ENCODE measurements at places on chromosomes 2 and 18.

DNA sequence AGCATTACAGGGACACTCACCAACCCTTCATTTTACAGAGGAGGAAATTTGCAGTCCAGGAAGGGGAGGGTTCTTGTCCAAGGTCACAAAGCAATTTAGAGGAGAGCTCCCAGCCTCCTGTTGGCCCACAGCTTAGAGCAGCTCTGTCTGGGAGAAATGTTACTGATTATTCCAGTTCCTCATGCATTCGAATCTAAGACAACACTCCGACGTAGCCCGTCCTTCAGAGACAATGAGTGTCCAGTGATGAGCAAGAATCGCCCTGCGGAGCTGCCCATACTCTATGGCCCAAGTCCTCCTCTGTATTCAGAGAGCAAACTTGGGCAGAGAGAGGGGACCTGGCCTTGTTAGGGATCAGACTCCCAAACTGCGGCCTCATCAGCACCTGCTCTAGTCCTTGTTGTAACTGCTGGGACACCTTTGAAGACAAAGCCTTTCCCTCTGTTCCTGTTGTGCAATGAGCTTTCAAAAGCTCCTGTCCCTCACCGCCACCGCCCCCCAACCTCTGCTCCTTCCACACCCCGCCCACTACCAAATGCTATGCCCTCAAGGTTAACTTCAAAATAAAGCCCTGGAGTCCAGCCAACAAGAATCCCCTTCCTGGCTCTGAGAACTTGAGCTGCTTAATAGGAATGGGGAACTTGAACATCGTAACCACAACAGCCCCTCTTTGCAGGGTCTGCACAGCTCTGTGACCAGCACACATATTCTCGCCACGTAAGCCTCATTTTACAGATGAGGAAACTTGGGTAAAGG, 234.8 kb upstream of the SMAD2 start:
- DNase-seq: peak; percentile 34

DNA sequence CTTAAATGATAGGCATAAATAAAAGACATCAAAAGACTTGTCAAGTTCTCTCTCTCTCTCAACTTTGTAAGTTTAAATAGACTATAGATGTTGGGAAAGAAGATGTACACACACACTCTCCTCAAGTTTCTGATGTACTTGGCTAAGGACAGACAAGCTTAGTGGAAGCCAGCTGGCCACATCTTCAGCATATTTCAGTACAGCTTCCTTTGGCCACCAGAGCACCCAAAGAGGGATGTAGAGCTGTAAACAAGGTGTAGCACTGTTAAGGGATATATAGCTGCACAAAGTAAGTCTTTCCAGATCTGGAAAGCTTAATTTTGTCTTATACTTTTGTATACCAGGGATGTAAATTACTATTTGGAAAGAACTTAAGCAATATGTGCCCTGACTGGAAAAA, 64.3 kb upstream of the MSTN start:
- no peak for DNase-seq

DNA sequence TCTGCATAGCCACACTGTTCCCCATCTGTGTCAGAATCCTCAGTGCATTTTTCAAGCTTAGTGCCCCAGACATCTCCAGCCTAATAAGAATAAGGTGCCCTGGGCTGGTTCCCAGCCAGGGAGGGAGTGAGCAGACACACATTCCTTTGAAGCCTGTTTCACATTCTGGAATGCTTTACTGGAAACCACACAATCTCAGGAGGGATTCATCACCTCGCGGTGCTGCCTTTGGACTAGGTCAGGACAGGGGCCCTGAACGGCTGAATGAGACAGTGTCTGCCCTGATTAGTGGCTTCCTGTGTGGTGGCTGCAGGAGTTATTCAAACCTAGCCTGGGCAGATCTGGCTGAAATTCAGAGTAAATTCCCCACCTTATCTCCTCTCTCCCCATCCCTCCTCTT, 108.0 kb upstream of the LDAH start:
- no peak for DNase-seq

DNA sequence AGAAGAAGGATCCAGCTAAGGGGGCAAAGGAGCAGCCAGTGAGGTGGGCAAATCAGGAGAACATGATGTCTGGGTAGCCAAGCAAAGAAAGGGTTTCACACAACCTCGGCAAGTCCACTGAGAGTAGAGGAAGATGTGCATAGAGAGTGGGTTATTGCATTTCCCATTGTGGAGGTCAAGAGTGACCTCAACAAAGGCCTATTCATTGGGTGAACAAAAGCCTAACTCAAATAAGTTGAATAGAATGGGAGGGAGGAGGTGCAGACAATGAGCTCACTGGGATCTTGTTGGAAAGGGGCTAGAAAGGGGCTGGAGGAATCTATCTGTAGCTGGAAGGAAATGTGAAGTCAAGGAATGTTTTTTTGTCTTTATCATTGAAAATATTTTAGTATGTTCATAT, 14.0 kb upstream of the PDCL3 start:
- DNase-seq: no peak

DNA sequence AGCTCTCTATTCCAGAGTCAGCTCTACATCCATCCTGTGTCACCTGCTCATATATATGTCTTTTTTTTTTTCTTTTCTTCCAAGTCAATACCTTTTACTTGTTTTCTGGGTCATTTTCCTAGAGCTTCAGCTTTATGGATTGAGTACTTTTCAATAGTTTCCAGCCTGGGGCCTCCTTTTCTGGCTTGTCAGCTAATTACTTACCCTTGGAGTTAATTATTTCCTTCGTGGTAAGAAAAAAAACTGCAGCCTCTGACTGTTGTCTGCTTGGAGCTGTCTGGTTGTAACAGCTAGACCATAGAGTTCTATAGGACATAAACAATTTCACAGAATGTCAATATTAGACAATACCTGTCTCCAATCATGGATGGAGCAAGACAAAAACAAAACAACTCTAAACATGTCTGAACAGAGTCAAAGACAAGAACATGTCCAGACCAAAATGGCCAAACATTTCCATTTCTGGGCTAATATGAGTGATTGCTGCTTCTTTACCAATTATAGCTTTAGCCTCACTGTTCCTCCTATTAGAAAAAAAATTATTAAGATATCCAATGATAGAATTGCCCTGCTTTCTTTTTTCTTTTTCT, 643.1 kb downstream of the SLC4A3 start:
- DNase-seq: no peak

DNA sequence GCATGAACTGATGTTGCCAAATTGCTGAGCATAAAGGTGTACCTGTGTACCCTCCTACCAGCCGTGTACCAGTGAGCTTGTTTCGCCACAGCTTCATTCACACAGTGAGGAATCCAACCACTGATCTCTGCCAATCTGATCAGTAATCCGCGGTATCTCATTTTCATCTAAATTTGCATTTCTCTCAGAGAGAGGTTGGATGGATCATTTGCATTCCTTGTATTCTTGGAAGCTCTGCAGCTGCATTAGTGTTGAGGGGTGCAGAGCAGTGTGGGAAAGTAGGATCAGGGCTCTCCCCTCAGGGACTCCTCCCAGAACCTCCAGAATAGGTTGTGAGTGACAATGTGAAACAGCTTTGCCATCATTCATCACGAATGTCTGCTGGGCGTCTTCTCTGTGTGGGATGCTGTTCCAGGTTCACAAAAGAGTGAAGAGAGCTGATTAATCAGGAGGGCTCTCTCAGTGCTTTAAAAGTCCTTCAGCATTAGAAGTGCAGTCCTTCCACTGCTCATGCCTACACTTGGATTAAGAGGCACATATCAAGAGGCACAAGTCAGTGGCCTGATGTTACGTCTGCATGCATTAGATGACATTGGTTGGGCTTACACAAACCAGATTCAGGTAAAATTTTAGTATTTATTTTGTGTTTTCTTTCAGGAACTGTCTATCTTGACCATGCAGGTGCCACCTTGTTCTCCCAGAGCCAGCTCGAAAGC, 7.5 kb downstream of the MOCOS start:
- DNase-seq: no peak

DNA sequence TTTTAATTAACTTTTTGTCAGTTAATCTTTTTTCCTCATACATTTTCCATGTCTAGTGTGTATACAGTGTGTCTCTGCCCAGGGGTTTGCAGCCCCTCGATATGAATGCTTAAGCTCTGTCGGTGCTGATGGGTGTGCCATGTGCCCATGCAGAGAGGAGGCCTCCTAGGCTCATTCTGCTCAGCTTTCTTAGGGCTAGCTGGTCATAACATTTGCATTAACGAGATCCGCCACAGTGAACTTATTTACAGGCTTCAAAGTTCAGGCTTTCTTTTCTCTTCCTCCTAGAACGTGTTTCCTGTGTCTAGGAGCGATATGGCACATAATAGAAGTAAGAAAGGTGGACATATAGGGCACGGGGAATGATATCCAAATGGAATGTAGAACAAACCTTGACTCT, 783.3 kb downstream of the PLCL1 start:
- no peak for DNase-seq

DNA sequence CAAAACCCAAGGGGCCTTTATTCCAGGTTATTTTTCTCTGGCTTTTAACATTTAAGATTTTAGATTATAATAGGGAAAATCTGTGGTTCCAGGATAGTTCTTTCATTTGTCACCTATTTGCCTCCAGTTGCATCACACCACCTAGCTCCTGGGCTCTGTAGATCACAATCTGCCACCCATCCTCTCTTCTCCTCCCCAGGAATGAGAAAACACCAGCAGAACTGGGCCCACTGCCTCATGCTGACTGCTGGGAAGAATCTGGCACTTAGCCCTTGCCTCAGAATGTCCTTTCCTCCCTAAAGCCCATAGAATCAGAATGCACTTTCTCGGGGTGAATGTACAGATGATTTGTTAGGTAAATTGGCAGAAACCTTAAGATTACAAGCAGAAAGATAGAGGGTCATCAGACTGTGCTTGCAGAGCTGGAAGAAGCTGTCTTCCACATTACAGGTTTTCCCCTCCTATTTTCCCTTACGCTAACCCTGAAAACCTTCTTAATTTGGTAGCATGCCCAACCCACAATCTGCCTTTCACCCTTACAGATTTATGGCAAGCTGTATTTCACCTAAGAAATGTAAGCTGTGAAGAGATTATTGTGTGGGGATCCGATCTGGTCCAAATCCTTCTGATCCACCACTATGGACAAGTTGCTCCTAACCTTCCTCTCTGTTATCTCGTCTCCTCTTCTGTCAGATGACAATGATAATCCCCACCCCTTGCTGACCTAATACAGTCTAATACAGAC, 72.6 kb downstream of the LRRC30 start:
- no peak for DNase-seq

DNA sequence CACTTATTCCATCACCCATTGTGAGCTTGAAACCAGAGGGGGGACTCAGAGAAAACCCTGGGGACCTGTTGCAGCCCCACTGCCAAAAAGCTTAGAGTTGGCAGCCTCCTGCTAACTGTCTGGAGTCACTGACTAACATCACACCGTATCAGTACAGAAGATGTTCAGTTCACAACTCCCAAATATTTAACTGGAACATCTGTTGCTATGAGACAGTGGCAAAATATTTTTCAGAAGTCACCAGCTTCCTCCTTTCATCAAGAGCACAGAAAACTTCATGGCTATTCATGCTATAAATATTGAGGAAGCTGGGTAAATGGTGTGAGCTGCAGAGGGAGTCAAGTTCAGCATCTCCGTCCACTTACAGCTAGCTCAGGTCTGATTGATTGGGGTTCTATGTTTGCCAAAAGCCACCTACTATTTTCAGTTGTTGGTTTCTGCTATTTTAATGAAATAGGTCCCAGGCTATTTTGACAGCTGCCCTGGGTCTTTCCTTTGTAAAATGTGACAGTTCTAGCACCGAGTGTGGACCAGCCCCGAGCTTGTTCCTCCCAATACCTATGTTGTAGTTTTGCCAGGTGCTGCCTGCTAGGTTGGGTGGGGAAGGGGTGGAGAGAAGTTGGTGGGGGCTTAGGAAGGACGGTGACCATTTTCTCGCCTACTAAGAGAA, 9.8 kb downstream of the TUBB6 start:
- peak; percentile 55 for DNase-seq

DNA sequence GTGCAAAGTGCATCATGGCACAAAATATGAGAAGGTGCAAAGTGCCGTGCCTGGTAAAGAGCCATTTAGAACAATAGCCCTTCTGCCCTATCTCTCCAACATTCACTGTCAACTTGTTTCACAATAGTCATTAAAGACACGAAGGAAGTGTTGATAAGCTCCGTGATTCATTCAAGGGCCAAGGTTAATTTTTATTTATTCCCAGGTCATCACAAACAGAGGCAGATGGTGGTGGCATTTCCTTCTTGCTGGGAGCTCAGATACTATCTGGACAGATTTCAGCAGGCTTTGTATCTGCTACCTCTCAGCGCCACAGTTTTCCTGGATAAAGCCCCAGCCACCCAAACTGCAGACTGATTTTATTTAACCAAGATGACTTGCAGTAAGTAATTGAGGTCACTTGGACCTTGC, 309.3 kb downstream of the ZNF521 start:
- DNase-seq: no peak

DNA sequence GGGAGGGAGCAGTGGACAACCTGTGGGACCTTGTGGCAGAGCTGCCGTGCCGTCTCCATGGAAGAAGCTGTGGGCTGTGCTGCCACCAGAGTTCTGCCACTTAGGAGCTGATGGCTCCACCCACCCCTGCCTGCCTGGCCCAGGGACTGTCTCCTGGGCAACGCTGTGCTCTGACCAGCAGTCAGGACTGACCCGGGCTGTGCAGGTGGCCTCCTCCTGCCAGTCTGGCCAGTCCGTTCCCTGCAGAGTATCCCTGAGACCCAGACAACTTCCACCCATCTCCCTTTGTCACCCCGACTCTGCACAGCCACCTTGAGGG, 12.8 kb downstream of the ASIC4 start:
- DNase-seq: no peak

- no peak for DNase-seq
Observed at GRCh38 chr2:8587920-8588830, 93.7 kb upstream of the ID2 start.

DNA sequence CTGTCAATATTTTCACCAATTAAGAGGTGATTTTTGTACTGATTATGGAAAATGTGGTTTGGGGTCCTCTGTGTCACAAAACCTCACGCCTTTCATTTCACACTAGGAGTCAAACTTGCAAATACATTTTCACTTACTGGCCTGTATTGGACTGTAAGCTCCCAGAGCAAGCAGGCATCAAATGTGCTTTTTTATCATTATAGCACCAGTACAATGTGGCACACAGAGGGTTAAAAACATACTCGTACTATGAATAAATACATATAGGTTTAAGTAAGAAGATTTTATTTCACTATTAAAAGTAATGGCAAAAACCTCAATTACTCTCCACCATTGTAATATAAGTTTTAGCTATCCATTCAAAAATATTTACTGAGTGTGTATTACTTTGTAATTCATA, 56.7 kb downstream of the ABCB11 start:
- no peak for DNase-seq

- DNase-seq: peak; percentile 76
Observed at GRCh38 chr2:159614534-159615366, 1.6 kb downstream of the BAZ2B start.

DNA sequence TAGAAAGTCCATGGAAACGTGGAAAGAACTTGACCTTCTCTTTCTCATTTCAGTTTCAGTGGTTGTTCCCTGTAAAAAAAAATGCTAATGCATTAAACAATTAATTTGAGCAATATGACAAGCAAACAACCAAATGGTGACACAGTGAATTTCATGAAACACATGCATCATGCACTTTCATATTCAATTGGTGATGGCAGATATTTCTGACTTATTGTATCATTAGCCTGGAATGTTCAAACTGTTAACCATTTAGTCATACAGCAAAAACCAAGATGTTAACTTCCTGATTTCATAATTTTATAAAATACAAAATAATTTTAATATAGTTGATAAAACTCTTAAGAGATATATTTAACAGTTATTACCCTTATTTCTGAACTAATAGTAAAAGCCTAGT, 85.5 kb downstream of the SCN1A start:
- no peak for DNase-seq

Data from CD14-positive monocyte (primary cell).